Stomach (tissue), 19 donors: ENCODE measurements at places on chromosomes 5 and 9.

- DNase-seq, result no peak
Measured at GRCh38 chr9:70802758-70803436, 318.5 kb downstream of the TRPM3 start.

DNA sequence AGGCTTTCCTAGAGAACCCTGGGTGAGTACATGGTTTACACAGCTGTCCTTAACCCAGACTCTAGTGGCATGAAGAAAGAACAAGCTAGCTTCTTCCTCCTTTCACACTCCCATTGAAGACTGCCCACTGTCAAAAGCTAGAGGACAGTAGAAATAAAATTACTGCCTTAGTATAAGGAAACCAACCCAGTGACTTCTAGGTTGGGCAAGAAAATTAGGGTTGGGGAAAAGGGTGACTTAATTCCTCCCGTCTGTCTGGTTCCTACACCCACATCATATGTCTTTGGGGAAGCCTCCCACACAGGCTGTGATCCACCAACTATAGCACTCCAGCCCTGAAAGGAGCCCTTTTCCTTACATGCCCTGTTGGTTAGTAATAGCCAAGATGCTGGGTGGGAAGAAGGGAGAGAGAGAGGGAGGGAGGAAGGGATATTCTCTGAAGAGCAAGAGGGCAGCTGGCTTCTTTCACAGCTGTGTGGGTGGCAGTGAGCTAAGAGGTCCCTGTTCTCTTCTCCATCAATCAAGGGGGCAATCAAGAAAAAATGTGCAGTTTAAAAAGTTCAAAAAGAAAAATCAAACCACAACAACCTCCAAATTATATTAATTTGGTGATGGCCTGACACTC lies 21.7 kb downstream of the HBEGF start:
- no peak for DNase-seq

GRCh38 chr5:79484731-79485130 lies 29.2 kb downstream of the HOMER1 start:
- no peak for DNase-seq

DNA sequence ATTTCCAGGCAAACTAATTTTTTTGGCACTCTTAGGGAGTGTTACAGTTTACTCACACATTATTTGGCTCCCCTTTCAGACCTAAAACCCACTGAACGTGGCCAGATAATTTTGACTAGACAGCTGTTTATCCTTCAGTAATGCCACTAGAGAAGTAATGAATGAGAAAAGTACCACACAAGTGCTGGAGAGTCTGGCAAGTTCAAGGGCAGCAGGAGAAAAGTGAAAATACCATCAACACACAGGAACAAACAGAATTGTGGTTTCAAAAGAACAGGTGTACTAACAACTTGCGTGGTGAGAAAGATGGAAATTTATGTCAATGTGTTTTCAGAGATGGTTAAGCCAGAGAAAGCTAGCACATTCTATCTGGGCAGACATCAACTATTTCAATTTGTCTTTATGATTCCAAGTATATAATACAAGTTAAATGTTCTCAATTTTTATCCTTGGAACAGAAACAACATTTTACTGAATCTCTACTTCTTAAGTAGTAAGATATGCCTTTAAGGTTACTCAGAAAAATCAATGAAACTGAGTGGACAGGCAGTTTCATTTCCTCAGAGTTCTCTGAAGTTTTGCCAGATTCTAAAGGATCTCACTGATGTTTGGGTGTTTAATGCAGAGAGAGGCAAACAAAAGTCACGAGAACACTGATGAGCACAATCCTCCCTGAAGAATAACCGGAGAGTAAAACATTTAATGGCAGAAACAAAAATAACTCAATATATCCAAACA lies 91.0 kb downstream of the ARSB start:
- DNase-seq, result no peak

- DNase-seq, result no peak
Measured at GRCh38 chr5:172224996-172225395, 31.0 kb downstream of the EFCAB9 start.

GRCh38 chr5:178196281-178196812 lies 8.0 kb upstream of the HNRNPAB start:
- no peak for DNase-seq

DNA sequence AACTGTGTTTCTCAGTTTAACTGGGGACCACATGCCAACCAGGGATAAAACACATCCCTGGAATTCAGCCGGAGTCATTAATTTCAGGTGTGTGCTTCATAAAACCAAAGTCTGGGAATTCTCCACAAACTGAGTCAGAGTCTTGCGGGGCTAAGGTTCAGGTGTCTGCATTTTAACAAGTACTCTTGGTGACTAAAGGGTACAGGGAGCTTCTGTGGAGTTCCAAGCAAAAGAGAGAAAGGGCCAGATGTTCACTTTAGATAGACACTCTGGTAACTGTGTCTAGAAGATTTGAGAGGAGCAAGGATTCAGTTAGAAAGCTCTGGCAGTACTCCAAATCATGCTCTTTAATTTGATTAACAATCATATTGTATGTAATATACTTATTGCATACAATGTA lies 4.0 kb downstream of the NADK2 start:
- no peak for DNase-seq

GRCh38 chr9:108551030-108551841 lies 304.6 kb downstream of the ACTL7B start:
- DNase-seq, result no peak

GRCh38 chr5:32508806-32509805 lies 64.6 kb upstream of the ZFR start:
- no peak for DNase-seq

- no peak for DNase-seq
Measured at GRCh38 chr9:131402073-131402472, 8.2 kb downstream of the PRRC2B start.

- peak; percentile 70 for DNase-seq
Measured at GRCh38 chr5:36734422-36734821, 128.0 kb downstream of the SLC1A3 start.

DNA sequence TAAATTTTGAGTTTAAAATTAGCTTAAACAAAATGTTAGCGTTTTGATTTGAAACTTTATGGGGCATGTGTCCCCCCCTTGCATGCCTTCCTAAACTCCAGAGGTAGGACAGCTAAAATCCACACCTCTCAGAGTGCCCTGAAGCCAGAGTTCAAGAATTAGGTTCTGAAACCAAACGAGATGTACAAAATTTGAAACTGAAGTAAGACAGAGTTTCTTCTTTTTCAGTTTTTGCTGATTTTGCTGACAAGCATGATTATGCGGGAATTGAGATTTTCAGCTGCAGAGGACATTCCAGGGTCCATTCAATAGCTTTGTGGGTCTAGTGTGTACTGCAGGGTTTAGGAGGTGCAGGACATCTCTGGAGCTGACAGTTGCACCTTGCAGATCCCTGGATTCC lies 17.1 kb upstream of the LOX start:
- no peak for DNase-seq

- no peak for DNase-seq
Measured at GRCh38 chr5:173786286-173787187, 101.6 kb upstream of the CPEB4 start.

DNA sequence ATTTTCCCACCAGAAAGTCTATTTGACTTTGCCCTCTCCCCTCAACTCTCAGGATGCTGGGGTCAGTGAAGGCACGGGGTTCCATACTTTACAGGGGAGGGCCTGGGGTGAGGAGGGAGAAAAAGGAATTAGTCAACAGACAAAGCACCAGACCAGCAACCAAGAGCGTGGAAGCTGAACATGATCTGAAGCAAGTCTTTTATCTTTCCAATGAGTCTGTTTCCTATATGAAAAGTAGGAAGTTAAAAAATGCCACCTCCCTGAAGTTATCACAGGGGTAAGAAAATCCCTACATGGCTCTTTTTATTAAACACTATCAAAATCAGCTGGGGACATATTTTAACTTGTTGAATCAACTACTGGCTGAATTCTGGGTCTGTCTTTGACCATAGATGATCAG lies 337.0 kb downstream of the TRPM3 start:
- no peak for DNase-seq

DNA sequence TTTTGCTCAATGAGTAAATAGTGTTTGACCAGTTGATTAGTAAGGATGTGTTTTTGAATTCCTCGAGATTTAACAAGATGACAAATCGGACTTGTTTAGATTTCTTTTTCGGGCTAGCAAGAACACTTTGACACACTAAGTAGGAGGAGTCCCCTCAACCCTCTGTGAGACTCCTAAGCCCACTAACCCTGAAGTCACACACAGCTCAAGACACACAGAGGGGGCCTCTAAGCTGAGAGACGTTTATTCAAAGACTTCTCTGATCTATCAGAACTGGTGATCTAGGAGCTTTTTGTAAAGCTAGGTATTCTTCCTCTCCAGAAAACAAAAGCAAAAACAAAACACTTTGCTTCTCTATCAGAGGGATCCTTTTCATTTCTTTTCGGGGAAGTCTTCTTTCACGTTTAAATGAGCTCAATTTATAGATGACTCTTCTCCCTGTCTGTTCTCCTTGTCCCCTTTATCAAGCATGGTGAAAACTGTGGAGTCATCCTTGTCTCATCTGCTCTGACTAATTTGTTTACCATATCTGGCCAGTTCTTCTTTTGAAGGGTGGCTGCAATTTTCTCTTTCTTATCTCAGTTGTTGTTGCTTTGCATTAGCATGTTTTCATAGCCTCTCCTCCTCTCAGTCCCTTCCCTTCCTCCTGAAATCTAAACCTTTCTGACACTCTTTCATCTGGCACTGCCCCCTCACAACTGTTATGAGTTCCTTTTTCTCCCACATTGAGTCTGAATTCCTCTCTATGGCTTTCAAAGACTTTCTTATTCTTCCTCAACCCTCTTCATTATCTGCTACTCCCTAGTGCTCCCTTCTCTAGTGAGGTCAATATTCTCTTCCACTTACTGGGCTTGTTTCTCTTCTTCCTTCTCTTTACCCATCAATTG lies 68.5 kb upstream of the RAI14 start:
- no peak for DNase-seq

DNA sequence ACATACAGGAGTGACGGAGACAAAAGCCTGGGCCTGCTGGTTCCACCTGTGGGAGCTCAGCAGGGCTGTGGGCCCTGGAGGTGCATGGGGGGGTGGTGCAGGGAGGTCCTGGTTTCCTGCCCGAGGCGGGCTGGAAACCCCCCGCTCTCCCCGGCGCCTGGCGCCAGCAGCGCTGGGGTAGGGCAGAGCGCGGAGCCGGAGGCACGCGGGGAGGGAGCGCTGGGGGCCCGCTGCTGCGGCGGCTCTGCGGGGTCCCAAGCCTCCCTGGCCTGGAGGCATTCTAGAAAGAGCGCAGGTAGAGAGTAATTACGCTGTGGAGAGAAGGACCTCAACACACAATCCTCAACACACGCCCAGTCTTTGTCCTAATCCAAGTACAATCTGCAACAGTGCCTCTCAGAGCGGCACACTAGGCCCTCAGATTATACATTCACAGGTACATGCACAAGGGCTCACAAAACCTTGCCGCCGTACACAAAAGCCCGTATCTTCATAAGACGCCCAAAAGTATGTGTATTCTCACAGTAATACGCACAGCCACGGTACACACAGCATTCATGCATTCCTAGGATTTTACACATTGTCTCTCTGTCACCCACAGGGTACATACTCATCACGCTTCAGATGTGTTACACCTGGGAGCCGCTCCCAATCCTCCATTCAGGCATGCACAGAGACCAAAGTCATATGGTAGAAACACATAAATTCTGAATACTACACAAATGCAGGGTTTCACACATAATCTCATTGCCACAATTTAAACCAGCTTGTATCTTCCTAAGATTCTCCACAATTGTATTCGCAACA lies 2.1 kb upstream of the HAND1 start:
- no peak for DNase-seq

DNA sequence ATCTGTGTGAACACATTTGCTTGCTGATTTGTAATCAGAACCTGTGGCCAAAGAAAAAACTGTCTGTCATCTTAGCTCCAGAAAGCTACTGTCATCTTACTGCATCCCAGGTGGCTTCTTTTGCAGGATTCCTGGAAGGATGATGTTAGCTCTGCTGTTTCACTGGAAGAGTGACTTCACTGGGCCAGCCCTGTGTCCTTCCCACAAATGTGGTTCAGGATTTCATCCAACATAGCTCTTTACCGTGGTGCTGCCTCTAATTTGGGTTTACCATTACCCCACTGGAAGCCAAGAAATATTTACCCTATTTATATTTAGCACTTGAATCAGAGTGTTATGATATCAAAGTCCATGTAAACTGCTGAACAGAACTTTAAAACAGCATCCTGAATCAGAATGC lies 501.0 kb downstream of the GADD45G start:
- no peak for DNase-seq

DNA sequence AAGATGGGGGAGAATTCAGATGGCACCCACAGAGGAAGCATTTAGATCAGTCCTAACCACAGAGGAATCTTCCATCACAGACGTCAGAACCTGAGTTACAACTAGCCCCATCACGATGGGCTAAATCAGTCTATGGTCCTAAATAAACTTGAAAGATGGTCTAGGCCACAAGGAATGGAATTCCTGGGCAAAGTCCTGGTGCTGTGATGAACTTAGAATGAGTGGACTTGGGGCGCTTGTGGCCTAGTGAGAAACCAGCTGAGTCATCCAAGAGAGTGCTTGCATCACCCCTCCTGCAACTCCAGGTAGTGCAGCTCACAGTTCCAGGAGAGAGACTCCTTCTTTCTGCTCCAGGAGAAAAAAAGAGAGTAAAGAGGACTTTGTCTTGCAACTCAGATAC lies 722.9 kb upstream of the RGMB start:
- no peak for DNase-seq

GRCh38 chr5:74098941-74099340 lies 472.9 kb downstream of the ARHGEF28 start:
- no peak for DNase-seq

- DNase-seq, result peak; percentile 81
Measured at GRCh38 chr5:111699976-111700375, 57.0 kb downstream of the NREP start.

DNA sequence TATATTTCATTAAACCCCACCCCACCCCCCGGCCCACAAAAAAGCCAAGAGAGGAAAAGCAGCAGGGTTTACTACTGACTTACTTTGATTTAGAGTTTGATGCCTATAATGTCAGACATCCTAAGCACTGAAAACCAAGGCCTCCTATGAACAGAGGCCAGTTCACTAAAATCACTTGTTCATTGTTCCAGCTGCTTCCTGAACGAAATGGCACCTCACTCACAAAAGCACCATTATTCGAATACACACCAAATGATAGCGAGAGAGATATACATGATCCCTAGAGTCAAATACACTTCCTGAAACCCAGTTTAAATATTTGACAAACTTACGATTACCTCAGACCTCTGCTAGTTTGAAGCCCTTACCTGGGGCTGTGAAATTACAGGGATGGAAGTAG lies 66.6 kb downstream of the LPAR1 start:
- no peak for DNase-seq

GRCh38 chr5:111948092-111948841 lies 191.3 kb upstream of the NREP start:
- no peak for DNase-seq

DNA sequence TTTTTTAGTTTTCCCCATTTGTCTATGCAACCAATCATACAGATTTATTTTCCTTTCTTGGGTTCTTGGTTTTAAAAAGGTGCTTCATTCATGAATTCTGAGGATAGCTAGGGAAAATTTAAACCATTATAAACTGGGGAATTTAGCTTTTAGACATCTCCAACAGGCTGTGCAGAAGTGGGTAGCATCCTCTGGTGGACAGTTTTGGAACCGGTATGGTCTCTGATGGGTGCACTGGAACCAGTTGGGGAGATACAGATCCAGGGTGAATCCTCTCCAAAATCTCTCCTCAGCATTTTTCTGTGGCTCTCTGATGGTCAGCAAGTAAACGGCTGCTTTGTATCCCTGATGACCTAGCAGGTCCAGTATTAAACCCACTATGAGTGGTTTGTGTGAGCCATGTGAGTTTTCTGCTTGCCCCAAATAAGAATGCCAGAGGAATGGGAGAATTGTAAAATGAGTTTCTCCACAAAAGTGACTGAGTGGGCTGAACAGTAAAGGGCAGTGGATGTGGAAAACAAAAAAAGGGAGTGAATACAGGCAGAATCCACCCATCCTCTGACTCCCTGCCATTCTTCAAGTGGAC lies 9.1 kb upstream of the DNAJC25 start:
- peak; percentile 45 for DNase-seq
